Epithelial cell of prostate (primary cell): ENCODE measurements at places on chromosomes 3 and 15.

DNA sequence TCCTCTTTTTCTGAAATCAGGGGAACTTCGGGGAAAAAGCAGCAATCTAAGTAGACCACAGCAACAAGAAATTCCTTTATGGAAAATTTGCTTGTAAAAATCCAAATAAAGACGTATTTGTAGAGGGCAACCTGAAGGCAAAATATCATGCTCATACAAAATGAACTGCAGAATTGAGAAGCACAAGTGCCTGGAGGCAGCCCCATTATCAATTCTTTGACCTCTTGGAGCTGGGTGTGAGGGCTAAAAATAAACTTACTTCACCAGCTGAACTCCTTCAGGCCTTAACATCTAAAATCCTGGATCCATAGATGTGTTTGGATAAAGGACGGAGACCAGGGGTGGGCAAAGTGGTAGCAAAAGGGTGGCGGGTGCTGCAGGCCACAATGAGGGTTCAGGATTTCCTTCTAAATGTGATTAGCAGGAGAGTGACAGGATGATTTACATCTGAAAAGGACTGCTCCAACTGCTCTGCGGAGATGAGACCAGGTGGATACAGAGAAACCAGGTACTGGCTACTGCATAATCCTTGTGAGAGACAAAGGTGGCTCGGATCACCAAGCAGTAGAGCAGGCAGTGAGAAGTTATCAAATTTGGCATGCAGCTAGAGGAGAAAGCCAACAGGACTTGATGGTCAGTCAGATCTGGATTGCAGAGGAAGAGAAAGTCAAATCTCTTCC is 81.7 kb upstream of the TJP1 start:
- no peak for DNase-seq

DNA sequence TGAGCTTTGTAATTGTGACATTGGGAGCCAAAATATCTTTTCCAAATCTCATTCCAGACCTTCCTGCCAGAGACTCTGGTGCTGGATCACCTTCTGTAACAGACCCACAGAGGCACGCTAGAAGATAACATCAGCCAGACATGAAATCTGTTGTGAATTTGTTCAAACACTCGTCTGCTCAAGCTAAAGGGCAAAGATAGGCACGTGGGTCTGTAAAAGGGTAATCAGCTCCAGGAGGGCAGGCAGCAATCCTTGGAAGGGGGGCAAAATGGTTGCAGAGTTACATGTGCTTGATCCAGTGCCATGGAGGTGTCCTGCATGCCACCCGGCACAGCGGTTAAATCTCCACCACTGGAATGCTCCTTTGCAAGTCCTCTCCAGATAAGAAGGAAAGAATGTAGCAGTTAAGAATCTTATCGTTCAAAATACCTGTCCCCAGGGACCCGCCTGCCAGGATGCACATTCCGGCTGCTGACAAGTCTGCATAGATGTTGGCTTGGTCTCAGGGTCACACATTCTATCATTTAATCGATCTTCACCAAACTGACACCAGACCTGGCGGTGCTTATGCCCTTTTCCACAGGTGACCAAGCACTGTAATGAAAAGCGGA is 74.8 kb downstream of the ADAMTS9 start:
- DNase-seq: no peak

DNA sequence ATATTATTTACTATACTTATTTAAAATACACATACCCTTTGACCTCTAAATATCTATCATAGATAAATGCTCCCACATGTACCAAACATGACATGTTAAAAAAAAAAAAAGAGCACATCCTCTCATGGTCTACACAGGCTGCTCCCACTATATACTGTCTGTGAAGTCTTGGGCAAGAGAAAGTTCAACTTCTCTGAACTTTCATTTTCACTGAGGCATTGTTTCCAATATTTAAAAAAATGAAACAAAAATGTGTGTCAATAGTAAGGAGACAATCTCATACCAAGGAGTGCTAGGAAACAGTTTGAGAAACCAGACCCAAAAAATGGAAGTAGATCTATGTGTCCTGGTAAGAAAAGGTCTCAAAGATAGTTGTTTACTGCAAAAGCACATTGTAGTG is 29.3 kb downstream of the SLC4A7 start:
- no peak for DNase-seq

DNA sequence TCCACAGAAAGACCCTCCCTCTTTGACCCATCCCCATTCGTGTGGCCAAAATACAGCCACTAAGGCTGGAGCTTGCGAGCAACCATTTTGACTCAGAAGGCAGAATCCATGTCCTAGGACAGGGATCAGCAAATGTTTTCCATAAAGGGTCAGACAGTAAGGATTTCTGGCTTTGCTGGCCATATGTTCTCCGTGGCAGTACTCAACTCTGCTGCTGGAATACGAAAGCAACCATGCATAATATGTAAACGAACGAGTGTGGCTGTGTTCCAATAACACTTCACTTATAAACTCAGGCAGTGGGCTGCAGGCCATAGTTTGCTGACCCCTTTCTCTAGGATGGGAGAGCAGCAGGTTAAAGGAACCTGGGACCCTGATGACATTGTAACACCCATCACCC is 77.6 kb upstream of the WNT5A start:
- no peak for DNase-seq

DNA sequence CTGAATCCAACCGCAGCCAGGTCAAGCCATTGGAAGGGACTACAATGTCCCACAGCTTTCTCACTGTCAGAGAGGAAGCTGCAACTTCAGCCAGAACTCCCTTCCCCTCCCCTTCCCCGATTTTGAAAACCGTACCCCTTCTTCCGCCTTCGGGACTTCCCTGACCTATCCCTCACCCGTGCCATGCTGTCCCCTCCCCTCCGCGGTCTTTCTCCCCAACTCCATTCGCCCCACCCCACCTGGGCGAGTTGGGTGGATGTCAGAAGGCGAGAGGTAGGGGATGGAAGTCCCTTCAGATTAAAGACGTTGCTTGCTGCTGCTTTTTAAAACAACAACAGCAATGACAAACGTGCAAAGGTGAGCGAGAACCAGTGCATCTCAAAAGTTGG is 723 bp downstream of the CPNE4 start:
- no peak for DNase-seq

GRCh38 chr3:126160243-126161210 is 19.9 kb downstream of the ALDH1L1 start:
- no peak for DNase-seq

DNA sequence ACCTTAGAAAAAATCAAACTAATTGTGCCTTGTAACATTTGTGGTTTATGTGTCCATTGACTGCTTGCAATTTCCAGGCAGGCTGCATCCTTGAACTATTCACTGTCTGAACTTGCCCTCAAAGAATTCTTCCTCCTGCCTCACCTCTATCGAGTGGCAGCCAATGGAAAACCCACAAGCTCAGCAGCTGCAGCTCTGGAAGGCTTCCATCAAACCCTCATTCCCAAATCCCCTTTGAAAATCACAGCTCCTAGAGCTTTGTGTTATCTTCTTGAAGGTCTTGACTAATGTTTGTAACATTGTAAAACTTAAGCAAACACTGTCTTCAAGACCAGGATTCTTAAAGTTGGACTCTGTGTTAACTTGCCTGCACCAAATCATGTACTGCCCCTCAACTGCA is 81.1 kb downstream of the FILIP1L start:
- DNase-seq: peak; percentile 51

GRCh38 chr15:20386198-20386597 is 155.4 kb downstream of the GOLGA6L6 start:
- no peak for DNase-seq

- no peak for DNase-seq
Observed at GRCh38 chr15:41630616-41631217, 29.5 kb upstream of the MGA start.

GRCh38 chr3:153026026-153026425 is 136.0 kb upstream of the RAP2B start:
- DNase-seq: no peak

DNA sequence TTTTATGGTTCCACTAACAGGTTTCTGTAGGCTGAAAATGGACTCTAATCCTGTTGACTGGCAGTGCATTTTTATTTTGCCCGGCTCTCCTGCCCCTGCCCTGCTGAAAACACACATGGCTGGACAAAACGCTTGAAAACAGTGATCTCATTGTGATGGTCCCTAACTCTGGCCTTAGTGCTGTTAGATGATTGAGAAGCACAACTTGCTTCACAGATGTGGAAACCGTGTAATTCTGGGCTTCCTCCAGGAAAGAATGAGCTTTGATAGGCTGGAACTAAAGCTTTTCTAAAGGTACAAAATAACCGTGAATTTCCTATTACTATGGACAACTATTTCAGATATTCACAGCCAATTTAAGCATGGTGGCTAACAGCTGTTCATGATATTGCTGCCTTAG is 121.4 kb downstream of the VGLL3 start:
- no peak for DNase-seq
